ENCODE measurements at places on chromosomes 7 and 10.

DNA sequence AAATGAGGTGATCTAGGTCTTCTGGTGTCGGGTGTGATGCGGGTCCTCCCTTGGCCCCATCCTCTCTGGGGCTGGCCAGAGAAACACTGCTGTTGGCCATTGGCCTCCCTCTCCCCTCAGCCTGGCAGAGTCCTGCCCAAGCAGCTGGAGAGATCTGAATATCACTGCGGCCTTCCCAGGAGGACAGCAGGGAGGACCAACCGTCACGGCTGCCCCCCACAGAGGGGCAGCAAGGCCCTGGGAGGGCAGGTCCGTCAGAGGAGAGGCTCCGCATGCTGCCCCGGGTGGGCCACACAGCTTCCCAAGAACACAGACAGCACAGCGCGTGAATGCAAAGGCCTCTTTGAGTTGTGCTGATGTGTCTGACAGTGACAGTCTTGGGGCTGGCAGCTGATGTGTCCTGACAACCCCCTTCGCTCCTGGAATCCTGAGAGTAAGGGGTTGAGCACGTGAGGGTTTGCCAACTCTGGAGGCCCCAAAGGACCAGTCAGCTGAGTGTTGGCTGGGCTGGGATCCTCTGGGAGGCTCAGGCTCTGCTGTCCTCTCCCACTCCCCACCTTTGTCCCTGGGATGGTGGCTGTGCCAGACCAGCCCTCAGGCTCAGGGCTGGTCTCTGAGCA is 132.5 kb upstream of the UNC5B start:
- DNase-seq: no peak

GRCh38 chr10:121216295-121216694 is 365.1 kb downstream of the WDR11 start:
- DNase-seq: no peak

DNA sequence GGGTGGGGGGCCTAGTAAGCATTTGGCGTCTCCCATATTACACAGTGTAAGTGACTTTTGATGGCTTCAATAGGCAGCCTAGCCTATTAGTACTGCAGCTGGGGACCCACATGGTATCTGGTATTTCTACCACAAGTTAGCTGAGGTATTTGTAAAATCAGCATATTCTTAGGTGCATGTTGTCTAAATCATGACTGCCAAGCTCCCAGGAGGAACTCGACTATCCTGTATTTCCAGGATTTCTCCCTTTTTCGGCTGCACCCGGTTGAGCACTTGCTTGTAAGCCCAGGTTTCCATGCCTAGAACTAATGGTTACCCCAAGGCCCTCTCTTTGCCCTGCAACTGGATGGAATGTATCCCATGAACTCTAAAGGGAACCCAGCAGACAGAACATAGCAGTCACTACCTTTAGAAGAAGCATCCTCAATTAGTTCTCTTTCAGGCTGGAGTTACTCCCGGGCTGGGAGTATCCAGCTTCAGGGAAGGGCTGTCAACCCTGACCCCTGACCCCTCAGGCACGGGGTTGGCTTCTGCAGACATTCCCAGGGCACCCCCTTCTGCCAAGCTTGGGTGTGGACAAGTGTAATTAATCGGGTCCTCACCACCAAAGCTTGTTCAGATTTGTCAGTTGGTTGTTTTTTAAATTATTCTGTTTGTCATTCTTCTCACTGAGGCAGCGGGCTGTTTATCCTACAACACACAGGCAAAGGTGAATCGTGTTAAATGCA is 90.3 kb upstream of the PARD3 start:
- DNase-seq: no peak

- no peak for DNase-seq
Measured at GRCh38 chr7:12111422-12112405, 99.4 kb upstream of the TMEM106B start.

- no peak for DNase-seq
Measured at GRCh38 chr7:3241686-3242258, 59.3 kb upstream of the SDK1 start.

DNA sequence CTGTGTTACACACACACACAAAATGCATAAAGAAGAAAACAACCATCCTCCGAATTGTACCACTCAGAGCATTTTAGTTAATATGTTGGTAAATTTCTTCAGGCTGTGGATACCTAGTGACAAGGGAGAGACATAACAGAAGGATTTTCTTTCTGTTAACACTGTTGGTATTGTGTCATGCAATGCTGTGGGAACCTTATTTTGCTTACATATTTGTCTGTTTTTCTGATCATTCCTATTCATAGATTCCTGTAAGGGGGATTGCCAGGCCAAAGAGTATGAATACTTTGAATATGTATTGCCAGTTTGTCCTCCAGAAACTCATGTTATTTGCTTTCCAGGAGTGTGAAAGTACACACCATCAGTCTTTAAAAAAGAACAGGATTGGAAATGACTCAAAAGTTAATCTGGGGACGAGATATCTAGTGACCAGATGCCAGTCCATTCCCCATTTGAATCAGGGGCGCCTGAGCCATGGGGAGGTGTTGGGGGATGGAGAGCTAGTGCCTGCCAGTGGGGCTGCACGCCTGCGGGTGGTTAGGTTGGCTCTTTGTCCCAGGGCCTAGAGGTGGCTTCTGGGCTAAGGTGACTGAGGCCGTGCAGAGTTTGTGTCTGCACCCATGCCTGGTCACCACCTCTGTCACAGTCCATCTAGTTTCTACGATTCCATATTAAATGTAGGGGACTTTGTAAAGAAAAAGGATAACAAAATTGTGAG is 142.0 kb downstream of the PTPN20 start:
- DNase-seq: no peak

DNA sequence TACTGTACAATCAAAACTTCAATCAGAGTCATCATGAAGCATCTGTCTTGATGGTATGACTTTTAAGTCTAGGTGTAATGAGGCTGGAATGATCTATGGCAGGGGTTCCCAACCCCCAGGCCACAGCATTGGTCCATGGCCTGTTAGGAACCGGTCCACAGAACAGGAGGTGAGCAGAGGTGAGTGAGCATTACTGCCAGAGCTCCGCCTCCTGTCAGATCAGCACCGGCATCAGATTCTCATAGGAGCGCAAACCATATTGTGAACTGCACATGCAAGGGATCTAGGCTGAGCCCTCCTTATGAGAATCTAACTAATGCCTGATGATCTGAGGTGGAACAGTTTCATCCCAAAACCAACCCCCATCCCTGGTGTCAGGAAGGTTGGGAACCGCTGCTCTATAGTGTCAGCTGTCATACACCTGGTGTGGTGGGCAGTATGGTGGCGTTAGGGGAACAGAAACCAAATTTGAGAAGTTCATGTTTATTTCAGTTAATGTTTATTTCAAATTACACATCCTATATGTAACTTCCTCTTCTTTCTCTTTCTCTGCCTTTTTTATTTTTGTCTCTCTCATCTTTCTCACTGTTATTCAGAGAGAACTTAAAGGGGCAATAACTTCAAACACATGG is 432.6 kb downstream of the TNS3 start:
- DNase-seq: no peak

- peak; percentile 56 for DNase-seq
Measured at GRCh38 chr10:102773986-102774385, 30.2 kb downstream of the WBP1L start.

DNA sequence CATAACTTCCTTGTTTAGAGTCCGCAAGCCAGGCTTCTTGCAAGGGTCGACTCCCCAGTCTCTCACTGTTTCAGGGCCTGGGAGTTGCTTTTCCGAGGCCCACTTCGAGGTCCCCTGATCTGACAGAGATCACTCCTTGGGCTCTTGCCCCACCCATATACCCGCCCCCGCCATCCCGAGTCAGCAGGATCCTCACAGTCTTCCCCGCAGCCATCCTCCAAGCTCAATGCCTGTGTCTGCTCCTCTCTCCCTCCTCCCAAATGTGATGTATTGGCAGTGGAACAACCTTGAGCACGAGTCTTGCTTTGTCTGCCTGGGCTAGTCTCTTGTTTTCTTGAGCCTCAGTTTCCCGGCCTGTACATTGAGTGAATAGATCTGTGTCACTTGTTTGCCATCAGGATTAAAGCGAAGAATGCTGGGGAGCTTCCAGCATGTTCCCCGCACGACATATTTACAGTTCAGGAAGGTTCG is 2.4 kb upstream of the HMX2 start:
- no peak for DNase-seq

DNA sequence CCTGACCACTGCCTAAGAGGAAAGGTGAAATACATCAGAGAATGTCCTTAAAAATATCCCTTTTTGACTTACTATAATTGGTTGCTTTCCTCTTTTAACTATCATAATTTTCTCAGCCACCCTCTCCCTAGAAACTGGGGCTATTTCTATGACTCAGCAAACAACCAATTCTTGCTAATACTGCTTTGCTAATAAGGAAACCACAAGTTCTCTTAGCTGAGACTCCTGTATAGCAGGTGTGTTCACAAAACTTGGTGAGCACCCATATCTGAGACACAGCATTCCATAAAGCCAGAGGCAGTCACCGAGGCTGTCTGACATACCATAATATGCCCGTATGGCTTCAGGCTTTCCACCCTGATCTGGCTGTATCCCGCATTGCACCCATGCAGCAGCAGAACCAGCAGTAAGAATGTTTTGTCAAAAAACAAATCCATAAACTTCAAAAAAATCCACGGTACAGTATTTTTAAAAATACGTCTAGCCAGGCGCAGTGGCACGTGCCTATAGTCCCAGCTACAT is 191.7 kb upstream of the C7orf33 start:
- no peak for DNase-seq

DNA sequence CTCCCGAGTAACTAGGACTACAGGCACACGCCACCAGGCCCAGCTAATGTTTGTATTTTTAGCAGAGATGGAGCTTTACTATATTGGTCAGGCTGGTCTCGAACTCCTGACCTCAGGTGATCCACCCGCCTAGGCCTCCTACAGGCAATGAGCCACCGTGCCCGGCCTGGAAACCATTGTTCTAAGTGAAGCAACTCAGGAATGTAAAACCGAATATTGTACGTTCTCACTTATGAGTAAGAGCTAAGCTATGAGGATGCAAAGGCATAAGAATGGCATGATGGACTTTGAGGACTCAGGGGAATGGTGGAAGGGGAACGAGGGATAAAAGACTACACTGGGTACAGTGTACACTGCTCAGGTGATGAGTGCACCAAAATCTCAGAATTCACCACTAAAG is 235.1 kb upstream of the AUTS2 start:
- no peak for DNase-seq

GRCh38 chr10:100567249-100567648 is 31.5 kb downstream of the HIF1AN start:
- no peak for DNase-seq

- no peak for DNase-seq
Measured at GRCh38 chr7:66277492-66277891, 72.4 kb downstream of the TPST1 start.

GRCh38 chr7:28595801-28596200 is 183.5 kb downstream of the CREB5 start:
- no peak for DNase-seq

DNA sequence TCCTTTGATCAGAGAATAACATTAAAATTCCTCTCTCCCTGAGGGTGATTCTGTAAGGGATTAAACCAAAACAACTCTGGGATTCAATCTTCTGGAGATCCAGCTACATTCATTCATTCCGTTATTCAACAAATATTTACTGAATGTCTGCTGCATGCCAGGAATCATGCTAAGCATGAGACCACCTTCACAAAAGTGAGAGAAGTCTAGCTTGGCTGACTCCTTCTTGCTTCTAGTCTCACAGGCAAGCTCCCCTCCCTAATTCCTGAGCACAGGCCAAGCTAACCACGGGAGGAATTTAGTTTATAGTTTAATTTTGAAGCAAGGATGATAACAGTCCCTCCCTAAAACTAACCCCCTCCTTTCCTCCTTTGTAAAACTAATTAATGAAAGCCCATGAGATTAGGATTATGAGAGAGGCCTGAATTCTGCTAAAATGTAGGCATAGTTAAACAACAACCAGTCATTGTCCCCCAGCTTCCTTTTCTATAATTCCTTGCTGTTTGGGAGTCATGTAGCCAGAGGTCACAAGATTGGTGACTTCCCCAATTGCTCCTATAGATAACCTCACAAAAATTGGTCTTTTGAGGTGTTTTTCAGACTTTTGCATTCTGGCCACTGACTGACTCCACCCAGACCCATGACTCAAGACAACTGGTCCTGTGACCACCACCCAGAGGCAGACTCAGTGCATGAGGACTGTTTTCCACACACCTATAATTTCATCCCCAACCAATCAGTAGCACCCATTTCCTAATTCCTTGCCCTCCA is 113.5 kb downstream of the ITGB8 start:
- DNase-seq: no peak

- no peak for DNase-seq
Measured at GRCh38 chr10:32318476-32318896, 28.5 kb downstream of the EPC1 start.

- no peak for DNase-seq
Measured at GRCh38 chr7:1555046-1555812, 776 bp downstream of the TMEM184A start.

GRCh38 chr10:48681740-48682139 is 2.9 kb upstream of the WDFY4 start:
- DNase-seq: no peak

- DNase-seq: peak; percentile 37
Measured at GRCh38 chr7:113087071-113087998, 708 bp upstream of the GPR85 start.

GRCh38 chr7:127798023-127798422 is 146.0 kb downstream of the SND1 start:
- DNase-seq: no peak

GRCh38 chr7:99497766-99498545 is 2.1 kb downstream of the ZNF394 start:
- peak; percentile 55 for DNase-seq

DNA sequence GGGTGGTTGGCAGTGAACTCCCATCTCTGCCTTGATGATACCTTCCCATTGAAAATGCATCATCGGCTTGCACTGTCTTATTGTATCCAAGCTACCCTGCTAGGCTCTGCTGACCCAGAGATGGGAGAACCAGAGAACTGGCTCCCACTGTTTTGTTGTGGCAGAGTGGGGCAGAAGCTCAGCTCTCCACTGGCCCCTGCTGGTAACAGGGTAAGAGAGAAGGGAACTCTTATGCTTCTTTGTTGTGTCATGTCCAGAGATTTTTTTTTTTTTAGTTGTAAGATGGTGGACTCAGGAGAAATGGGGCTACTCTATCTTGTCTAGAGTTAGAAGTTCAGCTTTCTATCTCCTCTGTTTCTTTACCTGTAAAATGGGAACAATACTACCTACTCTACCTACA is 100.5 kb upstream of the SDK1 start:
- DNase-seq: peak; percentile 3

- DNase-seq: peak; percentile 72
Measured at GRCh38 chr7:106865130-106866041, at the start of gene PIK3CG. Gene PIK3CG (plus strand): TSS chr7:106865282. CDS start chr7:106867562, 2,280 bp downstream.

DNA sequence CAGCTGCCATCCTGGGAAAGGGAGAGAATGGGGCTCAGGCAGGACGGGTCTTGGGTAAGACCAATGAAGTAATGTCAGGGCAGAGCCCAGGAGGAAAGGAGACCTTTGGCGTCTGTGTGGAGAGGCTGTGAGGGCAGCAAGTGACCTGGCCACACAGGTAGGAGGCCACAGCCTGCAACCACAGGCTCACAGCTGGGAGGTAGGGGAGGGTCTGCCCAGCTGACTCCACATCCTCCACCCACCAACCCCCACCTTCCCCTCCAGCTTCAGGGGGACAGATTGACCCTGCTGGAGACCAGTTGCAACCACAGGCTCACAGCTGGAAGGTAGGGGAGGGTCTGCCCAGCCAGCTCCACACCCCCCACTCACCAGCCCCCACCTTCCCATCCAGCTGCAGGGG is 262.2 kb upstream of the TCERG1L start:
- no peak for DNase-seq

GRCh38 chr7:37107047-37107750 is 341.5 kb downstream of the ELMO1 start:
- DNase-seq: no peak

GRCh38 chr7:21373031-21373430 is 54.9 kb upstream of the SP4 start:
- no peak for DNase-seq

Data from Jurkat, Clone E6-1 (cell line).